ENCODE measurements at places on chromosomes 12 and 14.

- DNase-seq: no peak
Observed at GRCh38 chr14:20413744-20414082, 412 bp upstream of the TEP1 start.

GRCh38 chr14:51431741-51432140 lies 191.7 kb downstream of the TMX1 start:
- DNase-seq: no peak

DNA sequence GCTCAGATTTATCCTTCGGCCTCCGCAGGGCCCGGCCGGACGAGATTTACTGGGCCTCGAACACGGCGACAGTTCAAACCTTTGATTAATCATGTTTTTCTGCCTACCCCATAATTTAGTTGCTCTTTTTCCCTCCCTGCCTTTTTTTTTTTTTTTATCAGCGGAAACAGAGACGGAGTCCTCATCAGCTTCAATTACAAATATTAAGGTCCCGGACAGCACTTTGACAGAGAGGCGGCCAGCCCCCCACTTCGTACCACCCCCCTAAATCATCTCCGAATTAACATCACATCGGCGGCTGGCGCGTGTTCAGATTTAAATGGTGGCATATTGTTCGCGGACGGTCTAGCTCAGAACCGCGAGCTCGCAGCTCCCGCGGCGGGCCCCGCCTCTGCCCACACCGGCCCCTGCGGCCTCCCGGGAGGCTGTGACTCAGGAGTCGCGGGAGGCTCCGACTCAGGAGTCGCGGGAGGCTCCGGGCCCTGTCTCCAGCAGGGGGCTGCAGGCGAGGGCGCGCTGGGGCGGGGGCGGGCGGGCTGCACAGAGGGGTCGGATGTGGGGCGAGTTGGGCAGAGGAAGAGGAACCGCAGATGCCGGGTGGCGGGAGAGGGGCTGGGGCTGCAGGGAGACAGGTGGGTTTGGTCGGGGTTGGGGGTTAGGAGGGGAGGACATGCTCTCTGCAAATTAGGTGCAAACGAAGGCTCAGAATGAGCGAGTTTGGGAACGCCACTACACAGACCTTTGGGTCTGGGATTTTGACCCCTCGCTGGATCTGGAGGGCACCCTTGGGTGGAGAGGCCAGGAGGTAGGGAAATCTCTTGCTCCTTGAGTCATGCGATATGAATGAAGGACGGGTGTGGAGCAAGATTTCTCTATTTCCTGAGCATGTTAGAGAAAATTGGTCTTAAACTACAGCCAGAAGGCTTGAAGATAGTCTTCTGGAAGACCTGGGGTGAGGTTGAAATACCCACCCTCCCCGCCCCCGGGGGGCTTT lies 19.6 kb upstream of the ATP5MC2 start:
- no peak for DNase-seq

GRCh38 chr12:101696251-101697196 lies 916 bp upstream of the CHPT1 start:
- DNase-seq: no peak

DNA sequence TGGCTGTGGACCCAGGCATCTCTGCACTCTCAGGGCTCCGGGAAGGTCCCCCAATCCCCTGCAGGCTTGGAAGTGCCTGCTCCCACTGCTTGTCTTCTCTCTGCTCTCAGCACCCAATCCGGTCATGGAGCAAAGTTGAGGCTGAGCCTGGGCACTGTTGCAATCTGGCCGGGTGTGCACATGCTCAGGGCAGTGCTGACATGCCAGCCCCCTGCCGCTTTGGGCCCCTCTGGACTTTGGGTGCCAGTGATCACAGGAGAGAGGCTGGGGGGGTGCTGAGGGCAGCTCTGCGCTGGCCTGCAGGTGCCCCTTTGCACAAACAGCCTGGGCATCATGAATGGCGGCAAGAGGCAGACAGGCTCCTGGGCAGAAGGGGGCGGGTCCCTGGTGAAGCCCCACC lies 85.4 kb upstream of the OSBPL8 start:
- no peak for DNase-seq

DNA sequence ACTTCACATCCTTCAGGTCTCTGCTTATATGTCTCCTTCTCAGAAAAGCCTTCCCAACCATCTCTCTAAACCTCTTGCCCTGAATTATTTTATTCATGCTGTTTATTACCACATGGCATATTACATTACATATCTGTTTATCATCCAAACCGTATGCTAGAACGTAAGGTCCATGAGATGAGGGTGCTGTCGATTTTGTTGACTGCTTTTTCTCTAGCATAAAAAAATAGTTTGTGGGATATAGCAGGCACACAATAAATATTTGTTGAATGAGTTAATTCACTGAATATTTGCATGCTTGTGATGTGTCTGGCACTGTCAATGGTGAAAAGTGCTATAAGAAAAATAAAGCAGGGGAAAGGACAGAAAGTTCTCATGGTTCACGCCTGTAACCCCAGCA lies 22.9 kb downstream of the SAMD4A start:
- no peak for DNase-seq

GRCh38 chr14:99793213-99794150 lies at the start of gene EML1:
Gene EML1, plus strand, starts transcription at chr14:99793413. Its CDS starts 64 bp downstream, at chr14:99793477.
- DNase-seq: no peak

DNA sequence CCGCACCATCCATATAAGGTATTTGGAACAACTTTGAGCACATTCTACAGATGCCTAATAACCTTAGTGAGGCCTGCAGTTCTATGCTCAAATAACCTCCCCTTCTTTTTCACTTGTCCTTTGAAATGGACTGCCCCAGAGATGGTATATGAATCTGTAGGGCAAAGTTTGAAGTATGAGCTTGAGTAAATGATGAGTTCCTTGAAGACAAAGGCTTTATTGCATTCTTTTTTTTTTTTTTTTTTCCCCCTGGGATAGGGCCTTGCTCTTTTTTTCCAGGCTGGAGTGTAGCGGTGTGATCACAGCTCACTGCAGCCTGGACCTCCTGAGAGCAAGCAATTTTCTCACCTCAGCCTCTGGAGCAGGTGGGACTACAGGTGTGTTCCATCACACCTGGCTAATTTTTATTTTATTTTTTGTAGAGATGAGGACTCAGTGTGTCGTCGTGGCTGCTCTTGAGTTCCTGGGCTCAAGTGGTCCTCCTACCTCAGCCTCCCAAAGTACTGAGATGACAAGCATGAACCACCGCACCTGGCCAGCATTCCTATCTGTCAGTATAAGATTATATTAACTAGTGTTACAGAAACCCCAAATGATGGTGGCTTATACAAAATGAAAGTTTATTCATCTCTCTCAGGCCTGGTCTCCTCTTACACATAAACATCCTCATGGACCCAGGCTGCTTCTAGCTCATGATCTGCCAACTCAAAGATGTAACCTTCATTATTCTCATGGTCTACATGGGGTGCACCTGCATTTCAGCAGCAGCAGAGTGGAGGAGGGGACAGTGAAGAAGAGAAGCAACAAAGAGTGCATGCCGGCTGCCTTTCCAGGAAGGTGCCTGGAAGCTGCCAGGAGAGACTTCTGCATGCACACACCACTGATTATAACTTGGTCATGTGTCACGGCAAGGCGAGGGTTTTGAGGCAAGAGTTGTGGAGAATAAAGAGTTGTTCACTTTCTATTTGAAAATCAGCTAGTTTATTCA lies 101.4 kb downstream of the DUSP16 start:
- DNase-seq: no peak

DNA sequence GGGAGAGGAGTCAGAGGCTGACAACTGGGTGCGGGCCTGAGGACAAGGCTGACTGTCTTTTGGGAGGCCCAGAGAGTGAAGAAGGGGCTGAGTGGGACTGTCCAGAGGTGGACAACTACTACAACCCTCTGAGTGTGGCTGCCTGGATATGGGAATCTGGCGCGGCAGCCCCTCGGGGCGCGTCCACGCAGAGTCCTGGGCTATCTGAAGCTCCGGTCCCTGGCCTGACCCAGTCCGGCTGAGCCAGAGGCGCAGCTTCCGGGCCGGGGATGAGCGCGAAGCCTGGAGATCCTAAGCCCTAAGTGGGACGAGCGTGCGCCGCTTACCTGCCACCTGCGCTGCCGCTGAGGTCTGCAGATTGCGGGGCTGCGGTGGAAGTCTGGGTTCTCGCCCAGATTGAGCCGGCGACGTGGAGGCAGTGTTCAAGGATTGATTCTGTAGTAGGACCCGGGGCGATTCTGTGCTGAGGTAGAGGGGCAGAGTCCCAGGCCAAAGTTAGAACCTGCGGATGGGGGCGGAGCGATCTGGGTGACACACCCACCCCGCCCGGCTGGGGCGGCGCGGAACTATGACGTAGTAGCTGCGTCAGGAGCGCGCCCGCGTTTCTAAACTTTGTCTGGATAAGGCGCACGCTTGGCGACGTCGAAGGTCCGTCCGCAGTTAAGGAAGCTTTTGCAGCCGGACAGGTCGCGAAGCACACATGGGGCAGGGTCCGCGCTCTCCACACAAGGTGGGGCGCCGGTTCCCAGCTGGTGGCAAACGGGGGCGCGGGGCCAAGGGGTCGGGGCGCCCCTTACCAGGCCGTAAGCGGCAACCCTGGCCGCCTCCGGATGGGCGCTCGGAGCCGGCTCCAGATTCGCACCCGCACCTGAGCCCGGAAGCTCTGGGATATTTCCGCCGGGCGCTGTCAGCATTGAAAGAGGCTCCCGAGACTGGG lies at the start of the genes DHRS1 and NOP9:
DHRS1 (minus strand) TSS at position 526 of the 937 bp plus-strand sequence. CDS start 674 bp downstream, outside the sequence.
NOP9 (plus strand) TSS at position 596 of the 937 bp plus-strand sequence; CDS start at position 701, 105 bp downstream.
- DNase-seq: peak; percentile 59

DNA sequence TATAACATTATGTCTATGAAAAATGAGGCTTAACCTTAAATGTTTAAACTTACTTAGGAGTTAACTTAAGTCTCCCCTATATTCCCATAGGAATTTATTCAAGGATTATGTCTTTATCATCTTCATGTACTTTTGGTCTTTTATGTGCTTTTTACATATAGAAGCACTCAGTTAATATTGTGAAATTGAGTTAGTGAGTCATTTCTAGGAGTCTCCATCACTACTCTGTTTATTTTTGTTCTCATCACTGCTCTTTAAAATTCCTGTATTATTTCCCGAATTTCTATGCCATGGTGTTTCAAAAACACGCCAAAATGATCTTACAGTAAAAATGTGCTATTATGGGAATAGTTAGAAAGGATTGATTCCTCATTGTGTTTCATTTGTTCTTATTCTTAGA lies 31.6 kb downstream of the TBC1D15 start:
- DNase-seq: no peak

- no peak for DNase-seq
Observed at GRCh38 chr12:123998991-123999359, 26.0 kb downstream of the ZNF664 start.

GRCh38 chr12:113880988-113881962 lies 84.8 kb downstream of the RBM19 start:
- no peak for DNase-seq

- no peak for DNase-seq
Observed at GRCh38 chr14:57364659-57365450, 25.5 kb upstream of the NAA30 start.

DNA sequence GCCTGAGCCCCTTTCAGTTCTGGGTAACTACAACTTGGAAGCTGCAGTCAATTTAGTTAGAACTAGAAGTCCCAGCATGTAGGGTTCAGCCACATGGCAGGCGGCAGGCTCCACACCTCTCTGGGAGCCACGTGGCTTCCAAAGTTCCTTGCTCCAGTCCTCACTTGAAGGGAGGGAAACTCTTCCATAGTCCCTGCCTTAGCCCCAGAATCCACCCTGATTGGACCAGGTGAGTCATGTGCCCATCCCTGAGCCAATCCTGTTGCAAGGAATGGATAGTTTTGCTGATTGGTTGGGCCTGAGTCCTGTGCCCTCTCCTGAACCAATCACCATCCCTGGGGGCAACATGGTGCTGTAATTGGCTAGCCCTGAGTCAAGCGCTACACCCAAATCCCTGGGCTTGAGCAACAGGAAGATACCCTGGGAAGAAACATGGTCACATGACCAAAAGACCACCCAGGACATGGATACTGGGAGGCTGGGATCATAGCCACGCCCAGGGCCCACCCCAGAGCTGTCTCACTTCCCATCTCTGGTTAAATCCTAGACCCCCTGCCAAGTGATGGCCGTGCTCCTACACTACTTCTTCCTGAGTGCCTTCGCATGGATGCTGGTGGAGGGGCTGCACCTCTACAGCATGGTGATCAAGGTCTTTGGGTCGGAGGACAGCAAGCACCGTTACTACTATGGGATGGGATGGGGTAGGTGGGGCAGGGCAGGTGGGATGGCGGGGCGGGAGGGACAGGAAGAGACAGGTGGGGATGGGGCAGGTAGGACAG lies 154.7 kb downstream of the ADGRD1 start:
- DNase-seq: no peak

- DNase-seq: no peak
Observed at GRCh38 chr12:53213348-53213747, 6.3 kb upstream of the ITGB7 start.

- DNase-seq: no peak
Observed at GRCh38 chr14:34237081-34237480, 225.0 kb downstream of the SPTSSA start.

DNA sequence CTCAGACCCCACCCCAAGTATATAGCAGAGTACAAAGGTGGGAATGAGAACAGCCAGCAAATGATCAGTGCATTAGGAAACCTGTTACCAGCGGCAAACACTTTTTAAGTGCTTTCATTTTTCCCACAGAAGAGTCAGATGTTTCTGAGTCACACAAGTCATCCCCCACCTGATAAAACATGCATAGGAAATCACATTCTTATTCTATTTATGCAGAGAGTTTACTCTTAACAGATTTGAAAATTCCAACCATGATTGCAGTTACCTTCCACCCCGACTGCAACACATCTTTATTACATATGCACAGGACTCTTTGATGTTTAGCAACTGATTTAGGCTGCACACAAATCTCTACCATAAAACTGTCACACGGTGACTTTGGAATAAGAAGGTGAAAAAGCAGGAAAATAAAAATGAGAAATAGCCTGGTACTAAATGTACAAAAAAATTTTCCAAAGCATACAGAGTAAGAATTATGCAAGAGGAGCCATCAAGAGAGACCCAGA lies 236.4 kb downstream of the PAWR start:
- peak; percentile 76 for DNase-seq

- no peak for DNase-seq
Observed at GRCh38 chr14:65403231-65403630, 9.3 kb upstream of the FUT8 start.

DNA sequence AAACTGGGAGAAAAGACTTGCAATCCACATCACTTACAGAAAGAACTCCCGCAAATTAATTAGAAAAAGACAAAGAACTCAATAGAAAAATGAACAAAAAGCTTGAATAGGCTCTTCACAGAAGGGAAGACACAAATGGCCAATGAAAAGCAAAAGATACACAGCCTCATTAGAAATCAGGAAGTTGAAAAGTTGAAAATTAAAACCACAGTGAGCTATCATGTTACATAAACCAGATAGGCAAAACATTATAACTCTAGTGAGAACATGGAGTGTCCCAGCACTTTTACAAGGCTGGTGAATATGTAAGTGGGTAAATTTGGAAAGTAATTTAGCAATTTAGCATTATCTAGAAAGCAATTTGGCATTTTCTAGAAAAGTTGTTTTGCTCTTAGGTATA lies 158.4 kb upstream of the RASSF8 start:
- DNase-seq: no peak

- DNase-seq: no peak
Observed at GRCh38 chr14:62455446-62455845, 589.8 kb downstream of the KCNH5 start.

DNA sequence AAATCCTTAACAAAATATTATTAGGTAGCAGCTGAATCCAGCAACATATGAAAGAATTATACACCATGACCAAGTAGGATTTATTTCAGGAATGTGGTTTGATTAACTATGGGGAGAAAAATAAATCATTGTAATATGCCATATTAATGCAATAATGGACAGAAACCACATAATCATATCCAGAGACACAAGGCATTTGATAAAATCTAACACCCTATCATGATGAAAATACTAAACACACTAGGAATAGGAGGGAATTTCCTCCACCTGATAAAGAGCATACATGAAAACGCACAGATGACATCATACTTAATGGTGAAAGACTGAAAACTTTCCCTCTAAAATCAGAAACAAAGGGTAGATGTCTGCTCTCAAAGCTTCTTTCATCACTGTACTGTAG lies 238.9 kb downstream of the PHLDA1 start:
- DNase-seq: no peak

Measured in left renal cortex interstitium (tissue), 4 donors.